ENCODE measurements at places on chromosomes 11 and 22. TPM values are rescaled to one million over a fixed set of nuclear protein-coding genes. Genes with fewer than 3 reads are reported as not detected.

The TRIM6 gene
- 0.88 TPM for polyA plus RNA-seq

The SOX6 gene
- polyA plus RNA-seq, result 1.5 TPM

The C11orf65 gene
- polyA plus RNA-seq, result 0.14 TPM

The SDHD gene
- polyA plus RNA-seq, result 235 TPM

The SEPTIN3 gene
- polyA plus RNA-seq, result 0.08 TPM

The LRRN4CL gene
- polyA plus RNA-seq, result 1.3 TPM
